NCI-H1092 treated with DMSO at 0.1 percent for 48 hours (cell line): ENCODE measurements at places on chromosomes 13 and 19.

- no peak for DNase-seq
Observed at GRCh38 chr13:114236227-114236626, 1.5 kb downstream of the CDC16 start.

DNA sequence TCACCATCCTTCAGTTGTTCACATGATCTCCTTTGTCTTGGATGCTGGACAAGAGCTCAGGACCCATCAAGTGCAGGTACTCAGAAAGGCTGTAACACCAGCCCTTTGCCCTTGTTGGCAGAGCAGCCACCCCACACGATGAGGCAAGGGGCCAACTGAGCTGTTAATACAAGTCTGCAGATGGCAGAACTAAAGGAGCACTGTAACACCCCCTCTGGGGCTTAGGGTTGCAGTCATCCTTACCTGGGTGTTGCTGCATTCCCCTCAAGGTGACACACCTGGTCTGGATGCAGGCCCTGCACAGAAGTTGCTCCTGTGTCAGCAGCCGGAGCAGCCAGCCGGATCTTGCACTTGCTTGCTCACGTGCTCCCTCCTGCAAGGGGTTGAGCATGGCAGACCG lies 52.0 kb downstream of the STARD13 start:
- DNase-seq = no peak

- no peak for DNase-seq
Observed at GRCh38 chr19:42512743-42513304, 15.5 kb downstream of the CEACAM1 start.

GRCh38 chr19:11942843-11943108 lies 17.9 kb downstream of the ZNF700 start:
- no peak for DNase-seq

- no peak for DNase-seq
Observed at GRCh38 chr13:94395860-94396259, 83.6 kb downstream of the DCT start.

DNA sequence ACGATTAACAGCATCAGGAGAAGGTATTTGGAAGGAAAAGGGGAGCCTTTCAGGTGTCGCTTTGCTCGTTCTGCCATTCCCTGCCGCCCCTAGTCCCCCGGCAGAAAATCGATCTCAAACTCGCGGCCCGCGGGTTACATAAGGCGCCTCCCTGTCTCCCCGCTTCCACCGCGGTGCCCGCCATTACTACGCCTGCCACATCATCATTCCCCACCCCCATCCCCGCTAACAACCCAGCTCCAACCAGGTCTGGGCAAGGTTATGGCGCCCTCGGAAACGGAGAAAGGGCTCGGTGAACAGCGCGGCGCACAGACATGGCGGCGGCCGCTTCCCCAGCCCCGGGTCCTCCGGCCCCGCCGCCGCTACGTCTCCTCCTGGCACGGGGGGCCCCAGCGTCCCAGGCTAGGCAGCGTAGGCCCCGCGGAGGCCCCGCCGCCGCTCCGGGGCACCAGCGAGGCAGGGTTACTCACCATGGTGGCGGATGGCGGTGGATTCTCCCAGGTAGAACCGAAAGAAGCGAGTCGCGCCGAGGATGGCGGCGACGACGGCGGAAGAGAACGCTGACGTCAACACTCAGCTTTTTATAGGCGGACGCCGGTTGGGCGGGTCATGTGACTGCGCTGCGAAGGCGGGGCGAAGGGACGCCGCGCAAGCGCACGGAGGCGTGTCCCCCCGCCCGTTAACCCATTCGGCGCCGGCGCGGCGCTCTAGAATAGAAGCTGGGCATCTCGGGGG lies at the start of gene EEF2:
TSS of gene EEF2 (minus strand) at position 556 of the 735 bp plus-strand sequence. CDS start at position 473, 83 bp downstream.
- peak; percentile 86 for DNase-seq

DNA sequence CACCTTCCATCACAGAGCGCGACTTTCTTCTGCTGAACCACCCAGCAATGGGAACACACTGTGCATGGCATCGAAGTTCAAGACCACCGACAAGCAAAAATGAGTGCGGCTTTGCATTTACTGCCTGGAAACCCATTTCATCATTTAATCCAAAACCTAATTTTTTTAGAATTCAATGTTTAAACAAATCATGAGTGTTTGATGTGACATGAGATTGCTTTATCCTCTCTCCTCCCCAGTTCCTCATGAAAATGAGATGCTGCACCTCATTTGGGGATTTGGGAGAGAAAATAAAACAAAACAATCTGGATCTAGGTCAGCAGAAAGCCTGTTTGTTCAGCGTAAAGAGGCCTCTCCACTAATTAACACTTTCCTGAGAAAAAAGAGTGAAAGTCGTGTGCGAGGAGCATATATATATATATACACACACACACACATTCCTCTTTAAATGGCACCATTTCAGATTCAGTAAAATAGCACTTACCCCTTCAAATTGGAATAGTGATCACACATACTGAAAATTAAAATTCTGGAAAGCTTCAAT lies 126.2 kb downstream of the DCT start:
- no peak for DNase-seq

- no peak for DNase-seq
Observed at GRCh38 chr13:20456737-20457136, 68.9 kb downstream of the CRYL1 start.

- DNase-seq = peak; percentile 48
Observed at GRCh38 chr19:37855098-37855497, 51.3 kb downstream of the WDR87 start.

DNA sequence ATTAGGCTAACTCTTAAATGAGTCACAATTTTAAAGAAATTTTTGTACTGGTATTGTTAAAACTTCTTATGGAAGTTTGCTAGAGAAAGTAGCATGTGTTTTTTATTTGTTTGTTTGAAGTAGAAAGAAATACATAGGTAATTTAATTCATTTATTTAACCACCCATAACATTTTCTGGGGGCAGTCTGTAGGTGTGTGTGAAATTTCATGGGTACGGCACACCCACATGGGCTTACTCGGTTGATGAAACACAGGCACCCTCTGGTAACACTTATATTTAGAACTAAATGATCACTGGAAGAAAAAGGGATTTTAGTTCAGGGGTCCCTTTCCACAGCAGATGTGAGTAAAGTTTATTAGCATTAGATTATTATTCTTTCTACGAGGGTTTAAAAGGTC lies 88.1 kb downstream of the DGKH start:
- no peak for DNase-seq

- no peak for DNase-seq
Observed at GRCh38 chr13:83057119-83057518, 825.2 kb downstream of the SLITRK1 start.

GRCh38 chr19:38211151-38211591 lies 12.9 kb downstream of the DPF1 start:
- DNase-seq = no peak

DNA sequence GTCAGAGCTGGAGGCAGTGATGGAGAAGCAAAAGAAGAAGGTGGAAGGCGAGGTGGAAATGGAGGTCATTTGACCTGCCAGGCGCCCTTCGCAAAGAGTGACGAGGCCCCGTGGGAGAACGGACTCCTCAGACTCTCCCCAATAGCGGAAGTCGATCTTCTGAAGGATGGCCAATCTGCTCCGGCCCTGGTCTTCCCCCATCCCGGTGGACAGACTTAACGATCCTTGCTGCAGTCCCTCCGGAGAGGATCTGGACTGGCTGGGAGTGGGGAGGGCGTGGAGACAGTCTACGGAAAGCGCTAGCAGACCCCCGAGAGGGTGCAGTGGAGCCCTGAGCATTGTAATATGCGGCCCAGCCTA lies 11.9 kb downstream of the EPS8L1 start:
- DNase-seq = no peak

DNA sequence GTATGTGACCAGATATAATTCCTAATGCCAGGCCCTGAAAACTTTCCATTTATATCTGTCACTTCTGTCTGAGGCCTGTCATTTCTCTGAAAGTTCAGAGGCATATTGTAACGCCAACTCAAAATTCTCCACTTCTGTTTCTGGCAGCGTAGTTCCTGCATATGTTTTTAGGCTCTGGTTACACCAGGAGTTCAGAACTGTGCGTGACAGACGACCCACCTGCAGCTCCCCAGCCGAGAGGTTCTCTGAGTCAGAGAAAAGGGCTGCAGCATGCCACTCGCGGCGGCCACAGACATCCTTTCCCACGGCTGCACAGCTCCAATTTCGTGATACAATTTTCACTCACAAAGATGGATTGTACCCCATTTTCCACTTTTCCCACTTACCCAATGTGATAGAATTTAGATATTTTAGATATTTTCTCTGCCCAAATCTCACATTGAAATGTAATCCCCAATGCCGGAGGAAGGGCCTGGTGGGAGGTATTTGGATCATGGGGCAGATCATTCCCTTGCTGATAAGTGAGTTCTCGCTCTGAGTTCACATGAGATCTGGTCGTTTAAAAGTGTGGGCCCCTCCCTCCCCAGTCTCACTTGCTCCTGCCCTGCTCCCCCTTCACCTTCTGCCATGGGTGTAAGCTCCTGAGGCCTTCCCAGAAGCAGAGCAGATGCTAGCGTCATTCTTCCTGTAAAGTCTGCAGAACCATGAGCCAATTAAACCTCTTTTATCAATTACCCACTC lies 308.1 kb downstream of the LIG4 start:
- DNase-seq = no peak

- DNase-seq = no peak
Observed at GRCh38 chr19:54412877-54413276, 2.4 kb upstream of the TTYH1 start.

GRCh38 chr19:11798391-11799330 lies at the start of gene ZNF491:
Gene ZNF491 (plus strand): TSS chr19:11798523. CDS start chr19:11805954, 7,431 bp downstream.
- DNase-seq = peak; percentile 94

DNA sequence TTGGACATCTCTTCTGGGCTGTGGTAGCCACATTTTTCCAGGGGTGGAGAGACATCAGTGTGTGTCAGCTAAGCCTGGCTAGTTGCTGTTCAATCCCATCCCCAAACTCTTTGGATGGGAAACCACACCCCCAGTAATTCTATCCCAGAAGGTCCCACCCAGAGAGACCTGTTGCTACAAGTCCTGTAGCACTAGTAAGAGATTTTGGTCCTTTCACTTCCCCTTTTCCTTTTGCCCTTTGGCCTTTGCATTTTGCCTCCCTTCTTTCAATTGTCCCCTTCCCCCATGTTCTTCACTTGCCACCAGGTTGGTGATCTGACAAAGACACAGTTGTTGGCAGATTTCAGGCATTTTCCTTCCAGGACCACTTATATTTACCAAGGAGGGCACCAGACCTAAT lies 3.8 kb downstream of the CBY2 start:
- no peak for DNase-seq

DNA sequence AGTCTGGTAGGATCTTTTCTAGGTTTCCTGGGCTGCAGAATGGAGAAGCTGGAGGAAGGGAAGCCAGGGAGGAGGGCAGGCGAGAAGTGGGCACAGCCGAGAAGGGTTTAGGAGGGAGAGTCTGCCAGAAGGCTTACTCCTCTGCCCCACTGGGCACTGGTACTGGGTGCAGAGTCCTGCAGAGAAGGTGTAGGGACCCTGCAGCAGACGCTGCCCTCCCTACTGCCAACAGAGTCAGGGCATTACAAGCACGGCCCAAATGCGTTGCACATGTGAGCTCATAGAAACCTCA lies 726 bp upstream of the PEPD start:
- DNase-seq = no peak
